Esophagus squamous epithelium (tissue), 5 donors: ENCODE measurements at places on chromosomes 1 and 21.

- DNase-seq, result no peak
These were observed 9.4 kb downstream of the CFHR4 start for GRCh38 chr1:196897158-196897828.

DNA sequence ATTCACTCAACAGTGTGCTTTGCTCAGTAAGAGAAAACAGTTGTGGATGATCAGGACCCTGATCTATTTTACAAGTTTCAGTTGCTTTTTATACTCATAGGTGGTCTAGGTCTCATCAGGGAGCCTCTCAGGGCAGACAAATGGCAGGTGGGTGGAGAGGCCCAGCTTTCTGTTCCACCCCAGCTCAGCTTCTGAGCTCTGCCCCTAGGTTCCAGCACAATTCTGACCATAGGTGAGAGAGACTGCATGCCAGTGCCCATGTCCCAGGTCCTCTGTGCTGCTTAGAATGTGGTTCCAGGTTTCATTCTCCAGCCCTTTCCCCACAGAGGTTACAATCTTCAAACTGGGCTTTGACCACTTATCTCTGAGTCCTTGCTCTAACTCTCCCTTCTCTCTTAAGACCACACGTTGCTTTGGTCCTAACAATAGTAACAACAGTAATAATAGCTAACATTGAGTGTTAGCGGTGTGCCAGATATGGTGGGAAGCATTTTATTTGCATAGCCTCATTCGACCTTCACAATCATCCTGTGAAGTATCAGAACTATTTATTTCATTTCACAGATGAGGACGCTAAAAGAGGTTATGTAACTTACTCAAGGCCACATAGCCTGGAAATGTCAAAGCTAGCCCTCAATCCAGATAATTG is 19.6 kb upstream of the DUSP10 start:
- DNase-seq, result no peak

GRCh38 chr1:175857756-175858155 is 114.4 kb upstream of the TNR start:
- no peak for DNase-seq

GRCh38 chr1:227841096-227841495 is 25.6 kb downstream of the PRSS38 start:
- no peak for DNase-seq

- DNase-seq, result no peak
These were observed 48.8 kb downstream of the RNF220 start for GRCh38 chr1:44453798-44454349.

- DNase-seq, result no peak
These were observed 80.3 kb downstream of the RGL1 start for GRCh38 chr1:183885142-183885735.

- no peak for DNase-seq
These were observed 16.0 kb upstream of the YRDC start for GRCh38 chr1:37824001-37824400.

DNA sequence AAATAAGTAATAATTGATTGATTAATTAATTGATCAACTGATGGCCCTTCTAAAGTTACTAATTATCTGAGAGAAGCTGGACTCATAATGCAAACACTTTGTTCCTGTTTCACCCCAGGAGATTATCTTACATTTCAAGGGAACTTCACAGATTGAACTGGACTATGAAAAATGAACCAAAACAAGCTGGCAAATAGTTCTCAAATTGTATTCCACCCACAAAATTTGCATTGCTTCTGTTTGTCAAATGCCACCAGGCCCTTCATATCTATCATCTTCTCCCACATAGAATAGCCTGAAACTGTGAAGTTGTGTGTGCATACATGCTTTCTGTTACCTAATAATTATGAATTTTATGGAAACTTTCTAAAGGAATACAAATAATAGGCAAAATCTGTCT is 104.0 kb downstream of the ZNF281 start:
- DNase-seq, result no peak
